ENCODE measurements at places on chromosomes 13 and 19.

DNA sequence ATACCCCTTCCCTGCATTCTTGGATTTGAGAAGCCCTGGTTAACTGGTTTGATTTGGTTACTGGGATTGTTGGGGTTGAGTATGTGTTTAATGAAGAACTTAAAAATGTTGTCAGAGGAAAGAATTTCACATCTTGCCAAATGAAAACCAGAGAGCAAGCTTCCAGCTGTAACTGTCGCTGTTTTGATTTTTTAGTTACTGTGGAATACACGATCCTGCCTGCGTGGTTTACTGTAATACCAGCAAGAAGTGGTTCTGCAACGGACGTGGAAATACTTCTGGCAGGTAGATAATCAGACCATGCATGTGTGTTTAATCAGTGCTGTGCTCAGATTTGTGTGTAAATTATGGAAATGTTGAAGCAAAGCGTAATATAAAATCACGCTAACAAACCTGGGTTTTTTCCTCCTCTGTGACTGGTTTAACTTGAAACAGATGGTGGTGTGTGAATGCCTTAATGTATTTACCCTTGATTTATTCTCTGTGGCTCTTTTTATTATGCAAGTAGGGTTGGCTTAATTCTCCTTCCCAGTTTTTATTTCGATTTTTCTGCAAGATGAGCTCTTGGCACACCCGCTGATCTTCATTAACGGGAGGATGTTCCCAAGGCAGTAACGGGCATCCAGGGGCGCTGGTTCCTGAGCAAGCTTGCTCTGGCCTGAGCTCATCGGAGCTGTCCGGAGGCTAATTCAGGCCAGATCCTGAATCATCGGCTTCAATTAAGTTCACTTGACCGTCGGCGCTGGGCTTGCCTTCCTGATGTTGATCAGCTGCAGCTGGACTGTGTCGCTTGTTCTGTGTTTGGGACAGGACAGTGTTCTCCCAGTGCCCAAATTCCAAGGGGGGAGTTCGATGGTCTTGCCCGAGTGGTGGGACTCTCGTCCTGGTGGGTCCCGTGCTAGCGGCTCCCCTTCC, 16.0 kb downstream of the UPF1 start:
- DNase-seq, result no peak

- DNase-seq, result no peak
Measured at GRCh38 chr13:45410001-45410400, 8.2 kb downstream of the SLC25A30 start.

DNA sequence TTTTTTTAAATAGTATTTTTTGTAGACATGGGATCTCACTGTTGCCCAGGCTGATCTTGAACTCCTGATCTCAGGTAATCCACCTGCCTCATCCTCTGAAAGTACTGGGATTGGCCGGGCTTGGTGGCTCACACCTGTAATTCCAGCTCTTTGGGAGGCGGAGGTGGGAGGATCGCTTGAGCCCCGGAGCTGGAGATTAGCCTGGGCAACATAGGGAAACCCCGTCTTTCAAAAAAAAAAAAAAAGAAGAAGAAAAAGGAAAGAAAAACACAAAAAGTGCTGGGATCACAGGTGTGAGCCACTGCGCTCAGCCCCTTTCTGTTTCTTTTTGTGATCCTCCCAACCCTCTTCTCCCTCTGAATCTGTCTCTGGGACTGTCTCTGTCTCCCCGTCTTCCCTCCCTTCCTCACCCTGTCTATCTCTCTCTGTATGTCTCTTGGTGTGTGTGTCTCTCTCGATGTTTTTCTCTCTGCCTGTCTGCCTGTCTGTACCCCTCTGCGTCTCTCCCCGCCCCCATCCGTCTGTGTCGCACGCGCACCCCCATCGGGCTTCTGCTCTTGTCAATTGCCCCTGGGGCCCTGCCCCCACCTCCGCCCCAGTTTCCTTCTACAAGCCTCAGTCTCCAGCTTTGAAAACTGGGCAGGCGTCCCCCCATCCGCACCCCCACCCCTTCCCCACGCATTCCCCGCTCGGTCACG, 540 bp upstream of the ZFP36 start:
- DNase-seq, result no peak

- DNase-seq, result no peak
Measured at GRCh38 chr13:58080806-58081205, 449.3 kb downstream of the PCDH17 start.

GRCh38 chr13:41058295-41059070, 2.8 kb upstream of the WBP4 start:
- DNase-seq, result no peak

DNA sequence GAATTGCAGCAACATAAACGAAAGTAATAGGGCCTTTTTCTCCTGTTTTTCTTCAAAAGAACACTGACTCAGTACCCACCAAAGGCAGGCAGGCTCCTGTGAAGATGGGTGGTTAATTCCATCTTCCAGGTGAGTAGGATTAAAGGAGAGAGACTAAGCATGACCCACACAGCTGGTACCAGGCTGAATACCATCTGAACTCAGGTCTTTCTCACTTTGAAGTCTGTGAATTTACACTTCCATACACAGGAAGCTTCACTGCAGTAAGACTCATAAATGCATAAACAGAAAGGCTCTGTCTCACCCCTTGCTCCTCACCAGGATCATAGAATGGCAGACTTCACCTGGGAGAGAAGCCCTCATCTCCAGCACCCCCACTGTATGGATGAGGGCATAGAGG, 194.6 kb downstream of the KLF12 start:
- no peak for DNase-seq

GRCh38 chr13:28640861-28641599, 17.9 kb upstream of the POMP start:
- no peak for DNase-seq

GRCh38 chr13:83272652-83273240, 609.5 kb downstream of the SLITRK1 start:
- no peak for DNase-seq

GRCh38 chr19:13691569-13692435, 72.5 kb upstream of the MRI1 start:
- DNase-seq, result peak; percentile 85

GRCh38 chr19:18878058-18878797, 17.7 kb downstream of the CERS1 start:
- DNase-seq, result no peak

GRCh38 chr13:76975863-76976262, 16.0 kb upstream of the CLN5 start:
- DNase-seq, result no peak

GRCh38 chr19:55909801-55910200, 22.3 kb downstream of the NLRP13 start:
- DNase-seq, result no peak

DNA sequence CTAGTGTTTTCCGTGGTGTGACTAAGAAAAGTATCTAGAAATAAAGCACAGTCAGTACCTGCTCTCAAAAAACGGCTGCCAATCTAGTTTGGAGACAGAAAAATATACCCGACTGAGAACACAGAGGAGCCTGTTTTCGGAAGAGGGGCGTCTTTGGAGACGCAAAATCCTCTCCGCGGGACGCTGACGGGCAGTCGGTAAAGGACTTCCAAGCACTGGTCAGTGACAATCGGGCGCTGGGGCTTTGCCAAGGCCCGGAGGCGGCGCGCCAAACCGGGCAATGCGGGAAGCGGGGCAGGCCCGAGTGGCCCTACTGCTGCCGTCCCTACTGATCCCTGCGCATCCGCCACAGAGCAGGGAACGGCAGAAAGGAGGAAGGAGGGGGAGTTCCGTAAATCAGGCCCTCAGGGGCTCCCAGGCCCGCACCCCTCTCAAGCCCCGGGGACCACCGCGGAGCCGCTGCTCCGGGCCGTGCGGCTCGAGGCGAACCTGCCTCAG, 588 bp upstream of the DPY19L3 start:
- DNase-seq, result peak; percentile 43

DNA sequence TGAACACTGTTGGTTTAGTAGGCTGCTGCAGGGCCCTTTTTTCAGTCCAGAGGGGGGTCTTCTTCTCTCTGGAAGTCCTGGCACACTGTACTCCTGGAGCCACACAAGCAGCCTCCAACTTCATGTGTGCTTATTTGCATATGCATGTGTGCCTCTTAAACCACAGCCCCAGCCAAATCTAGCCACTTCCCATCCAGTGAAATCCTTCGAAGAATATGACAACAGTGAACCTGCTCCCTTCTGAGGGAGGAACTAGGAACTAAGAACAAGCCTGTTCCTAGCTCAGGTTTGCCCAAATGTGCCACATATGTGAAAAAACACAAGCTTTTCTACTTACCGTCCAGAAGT, 348.5 kb downstream of the FOXO1 start:
- DNase-seq, result no peak

DNA sequence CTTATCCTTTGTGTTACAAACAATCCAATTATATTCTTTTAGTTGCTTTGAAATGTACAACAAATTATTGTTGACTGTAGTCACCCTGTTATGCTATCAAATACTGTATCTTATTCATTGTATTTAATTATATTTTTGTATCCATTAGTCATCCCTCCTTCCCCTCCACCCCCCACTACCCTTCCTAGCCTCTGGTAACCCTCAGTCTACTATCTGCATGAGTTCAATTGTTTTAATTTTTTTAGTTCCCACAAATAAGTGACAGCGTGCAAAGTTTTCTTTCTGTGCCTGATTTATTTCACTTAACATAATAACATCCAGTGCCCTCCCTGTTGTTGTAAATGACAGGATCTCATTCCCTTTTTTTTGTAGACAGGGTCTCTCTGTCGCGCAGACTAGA, 4.5 kb downstream of the SAE1 start:
- DNase-seq, result no peak

DNA sequence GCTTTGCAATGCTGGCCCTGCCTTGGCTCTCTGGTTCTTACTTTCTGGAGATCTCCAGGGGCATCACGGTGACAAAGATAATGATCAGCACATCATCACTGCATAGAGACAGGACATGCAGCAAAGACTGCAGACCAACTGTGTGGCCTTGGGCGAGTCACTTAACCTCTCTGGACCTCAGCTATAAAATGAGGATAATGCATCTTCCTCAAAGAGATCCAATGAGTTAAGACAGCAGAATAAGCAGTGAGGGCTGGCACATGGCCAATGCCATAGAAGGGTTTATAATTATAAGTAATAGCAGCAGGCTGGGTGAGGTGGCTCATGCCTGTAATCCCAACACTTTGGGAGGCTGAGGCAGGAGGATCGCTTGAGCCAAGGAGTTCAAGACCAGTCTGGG, 2.4 kb downstream of the MAG start:
- no peak for DNase-seq

DNA sequence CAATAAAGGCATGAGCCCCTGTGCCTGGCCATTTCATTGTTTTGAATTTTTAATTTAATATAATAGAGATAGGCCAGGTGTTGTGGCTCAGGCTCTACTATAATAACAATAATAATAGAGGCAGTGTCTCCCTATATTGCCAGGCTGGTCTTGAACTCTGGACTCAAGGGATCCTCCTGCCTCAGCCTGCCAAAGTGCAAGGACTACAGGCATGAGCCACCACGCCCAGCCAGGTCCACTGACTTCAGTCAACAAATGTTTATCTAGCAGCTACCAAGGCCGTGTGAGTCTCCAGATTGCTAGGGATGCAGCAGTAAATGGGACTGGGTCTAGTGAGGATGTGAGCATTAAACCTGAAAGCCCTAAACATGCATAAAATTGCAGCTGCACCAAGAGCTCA, 13.8 kb upstream of the ILF3 start:
- no peak for DNase-seq

DNA sequence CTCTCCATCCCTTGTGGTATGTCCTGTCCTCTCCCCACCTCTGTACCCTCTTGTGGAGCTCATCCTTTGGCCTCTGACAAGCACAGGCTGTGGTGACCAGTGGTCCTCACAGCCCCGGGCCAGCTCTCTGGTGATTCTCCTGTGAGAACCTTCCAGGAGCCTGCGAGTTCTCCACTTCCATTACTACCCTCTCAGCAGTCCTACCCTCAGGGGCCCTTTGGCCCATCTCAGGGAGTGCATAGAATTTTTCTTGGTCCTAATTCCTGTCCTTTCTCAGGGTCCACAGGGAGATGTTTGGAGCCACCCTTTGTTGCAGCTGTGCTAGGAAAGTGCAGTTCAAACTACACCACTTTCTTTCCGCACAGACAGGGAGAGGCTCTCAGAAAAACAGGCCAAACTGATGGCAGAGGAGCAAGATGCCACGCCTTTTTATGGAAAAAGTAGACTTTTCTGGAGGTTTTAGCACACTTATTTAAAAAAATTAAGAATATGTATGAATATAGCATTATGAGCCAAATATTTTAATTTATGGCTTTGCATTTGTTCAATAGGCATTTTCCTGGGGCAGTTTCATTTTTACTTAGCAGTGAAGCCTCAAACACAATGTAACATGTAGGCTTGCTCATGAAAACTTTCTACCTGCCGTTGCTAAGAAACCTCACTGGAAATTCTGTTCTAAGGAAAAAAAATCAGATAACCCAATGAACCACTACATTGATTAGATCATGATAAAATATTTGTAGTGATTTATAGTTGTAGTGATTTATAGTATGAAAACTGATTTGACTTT, 92.0 kb downstream of the GPR12 start:
- no peak for DNase-seq

DNA sequence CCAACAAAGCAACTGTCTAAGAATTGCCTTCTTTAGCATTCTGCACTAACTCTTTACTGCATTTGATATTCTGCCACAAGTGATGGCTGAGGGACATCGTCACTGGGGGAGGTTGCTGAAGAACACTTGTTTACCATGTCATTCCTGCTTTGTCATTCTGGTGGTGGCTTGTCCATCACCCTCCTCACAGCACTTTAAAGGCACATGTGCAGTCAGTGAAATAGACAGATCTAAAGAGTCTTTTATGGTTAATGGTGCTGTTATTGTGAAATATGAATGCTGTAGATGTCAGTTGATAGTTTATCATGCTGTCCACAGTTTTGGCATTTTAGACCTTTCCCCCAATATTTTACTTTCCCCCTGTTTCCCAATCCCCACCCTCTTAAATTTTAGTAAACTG, 120.9 kb upstream of the TSC22D1 start:
- DNase-seq, result no peak

- DNase-seq, result no peak
Measured at GRCh38 chr13:36709136-36709890, 35.5 kb downstream of the SERTM1 start.

- DNase-seq, result no peak
Measured at GRCh38 chr13:33917190-33917589, 99.2 kb downstream of the RFC3 start.

GRCh38 chr13:50529154-50529882, 314.2 kb downstream of the DLEU7 start:
- DNase-seq, result no peak

DNA sequence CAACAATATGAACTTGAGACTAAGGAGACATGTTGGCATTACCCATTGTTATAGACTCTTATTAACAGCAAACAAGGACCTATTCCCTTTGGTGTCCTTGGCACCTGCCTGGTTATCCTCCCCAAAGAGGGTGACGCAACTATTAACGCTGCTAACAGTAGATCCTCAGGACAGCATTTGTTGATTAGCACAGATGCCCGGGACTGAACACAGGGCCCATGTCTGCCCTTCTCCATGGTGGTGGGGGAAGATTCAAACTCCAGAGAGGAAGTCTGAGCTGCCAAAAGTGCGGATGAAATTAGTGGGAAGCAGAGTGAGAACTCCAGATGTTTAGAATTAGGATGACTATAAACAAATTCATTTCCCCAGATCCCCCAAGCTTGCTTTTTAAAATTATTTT, 101.2 kb upstream of the RAP2A start:
- DNase-seq, result no peak
